Glutamatergic neuron (in vitro differentiated cells): ENCODE measurements at places on chromosomes 6 and 20. TPM values are rescaled to one million over a fixed set of nuclear protein-coding genes. Genes with fewer than 3 reads are reported as not detected.

- DNase-seq: no peak
These were observed 32.8 kb downstream of the GFOD1 start for GRCh38 chr6:13454286-13455221.

- no peak for DNase-seq
These were observed 21.3 kb upstream of the WFDC2 start for GRCh38 chr20:45448270-45448669.

CD93 gene
- not detected for total RNA-seq

GRCh38 chr6:137357263-137357947 is 136.8 kb downstream of the OLIG3 start:
- no peak for DNase-seq

DNA sequence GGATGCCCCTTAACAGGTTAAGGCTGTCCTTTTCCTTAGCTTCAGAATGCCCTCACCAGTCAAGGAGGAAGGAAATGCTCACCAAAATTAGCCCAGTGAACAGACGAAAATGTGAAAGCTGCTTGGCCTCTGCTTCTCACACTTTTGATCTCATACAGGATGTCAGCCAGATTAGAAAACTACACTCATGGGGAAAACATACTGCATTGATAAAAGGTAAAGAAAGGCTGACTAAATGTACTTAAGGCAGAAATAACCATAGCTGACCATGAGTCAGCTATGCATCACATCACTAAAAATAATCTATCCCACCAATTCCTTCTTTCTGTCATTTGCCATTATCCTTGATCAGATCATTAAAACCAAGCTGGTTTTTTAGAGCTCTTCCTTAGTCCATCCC is 198.4 kb upstream of the TENT5A start:
- DNase-seq: no peak

- DNase-seq: no peak
These were observed 118.8 kb downstream of the PHACTR3 start for GRCh38 chr20:59723108-59723500.

- DNase-seq: no peak
These were observed 43.1 kb downstream of the STK38 start for GRCh38 chr6:36504181-36504580.

GRCh38 chr6:2447931-2448330 is 202.5 kb upstream of the GMDS start:
- no peak for DNase-seq

DNA sequence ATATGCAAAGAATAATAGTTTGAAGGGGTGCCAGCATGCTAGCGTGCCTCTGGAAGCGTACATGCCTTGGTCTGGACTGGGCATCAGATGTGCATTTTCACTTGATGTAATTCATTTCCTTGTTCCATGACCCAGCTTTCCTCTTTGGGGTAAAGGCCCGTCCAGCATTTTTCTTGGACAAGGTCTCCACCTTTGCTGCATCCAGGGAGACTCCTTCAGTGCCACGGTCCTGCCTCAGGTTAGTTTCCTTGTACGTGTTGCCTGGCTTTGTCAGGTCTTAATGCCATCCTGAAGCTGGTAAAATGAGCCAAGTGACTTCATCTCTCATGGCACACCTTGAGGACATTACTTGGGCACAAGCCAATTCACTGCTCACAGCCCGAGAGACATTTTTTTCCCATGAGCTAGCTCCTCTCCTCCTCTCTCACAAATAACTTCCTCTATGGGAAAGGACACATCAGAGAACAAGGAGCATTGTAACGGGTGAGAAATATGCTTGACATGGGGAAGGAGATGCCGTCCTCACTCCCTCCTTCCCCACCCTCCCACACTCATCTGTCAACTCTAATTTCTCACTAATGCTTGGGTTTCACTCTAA is 23.9 kb downstream of the EDN1 start:
- DNase-seq: no peak

TTPAL gene
- total RNA-seq: 18.9 TPM
